ENCODE measurements at places on chromosomes 12 and 14.

GRCh38 chr12:92133171-92133570 lies 12.5 kb downstream of the BTG1 start:
- DNase-seq = no peak

DNA sequence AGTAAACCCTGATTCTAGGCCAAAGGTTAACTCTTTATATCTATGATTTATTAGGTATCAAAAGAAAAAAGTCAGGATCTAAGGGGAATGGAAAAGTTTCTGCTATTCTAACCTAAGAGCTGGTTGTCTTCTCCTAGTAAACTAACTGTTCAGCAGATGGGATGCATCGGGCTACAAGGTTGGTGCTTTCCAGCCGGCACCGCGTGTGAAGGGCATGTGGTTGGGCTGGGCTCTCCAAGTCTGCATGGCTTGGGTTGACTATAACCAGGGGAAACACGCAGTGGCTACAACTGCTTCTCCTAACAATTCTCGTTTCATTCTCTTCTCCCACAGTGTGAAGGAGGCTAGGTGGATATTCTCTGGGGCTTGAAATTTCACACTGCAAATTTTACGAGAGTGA lies 354.5 kb downstream of the APAF1 start:
- no peak for DNase-seq

DNA sequence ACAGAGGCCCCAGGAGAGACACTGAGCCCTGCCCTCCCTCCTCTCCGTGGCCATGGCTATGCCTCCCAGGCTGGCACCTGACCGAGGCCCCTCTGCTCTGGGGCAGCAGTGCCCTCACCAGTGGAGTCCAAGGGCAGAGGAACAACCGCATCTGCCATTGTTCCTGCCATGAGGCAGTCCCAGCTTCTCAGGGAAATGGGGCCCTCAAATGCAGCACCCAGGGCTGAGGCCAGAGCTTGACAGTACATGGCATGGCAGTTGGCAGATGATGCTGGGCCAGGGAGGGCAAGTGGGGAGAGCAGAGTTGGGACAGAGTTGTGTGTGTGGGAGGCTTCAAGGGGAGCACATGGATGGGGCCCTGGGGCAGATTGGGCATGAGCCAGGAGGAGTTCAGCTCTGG lies 21.1 kb upstream of the KRT77 start:
- no peak for DNase-seq

DNA sequence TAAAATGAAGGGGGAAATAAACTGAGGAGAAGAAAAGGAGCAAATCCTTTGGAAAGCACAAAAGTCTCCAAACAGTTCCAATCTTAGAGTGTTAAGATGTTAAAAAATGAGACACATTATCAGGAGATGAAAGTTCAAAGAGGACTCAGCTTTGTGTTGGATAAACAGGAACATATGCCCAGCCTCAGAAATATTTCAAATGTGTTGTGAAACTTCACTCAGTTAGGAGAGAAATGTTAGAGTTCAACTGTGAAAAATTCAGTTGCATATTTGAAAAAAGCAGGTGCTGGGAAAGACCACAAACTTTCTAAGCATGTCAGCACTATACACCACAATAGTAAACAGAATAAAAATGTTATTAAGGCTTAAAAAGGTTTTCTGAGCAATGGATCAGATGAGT lies 136.8 kb upstream of the PRKD1 start:
- no peak for DNase-seq

GRCh38 chr12:65603438-65604351 lies 220.6 kb upstream of the HMGA2 start:
- peak; percentile 87 for DNase-seq

DNA sequence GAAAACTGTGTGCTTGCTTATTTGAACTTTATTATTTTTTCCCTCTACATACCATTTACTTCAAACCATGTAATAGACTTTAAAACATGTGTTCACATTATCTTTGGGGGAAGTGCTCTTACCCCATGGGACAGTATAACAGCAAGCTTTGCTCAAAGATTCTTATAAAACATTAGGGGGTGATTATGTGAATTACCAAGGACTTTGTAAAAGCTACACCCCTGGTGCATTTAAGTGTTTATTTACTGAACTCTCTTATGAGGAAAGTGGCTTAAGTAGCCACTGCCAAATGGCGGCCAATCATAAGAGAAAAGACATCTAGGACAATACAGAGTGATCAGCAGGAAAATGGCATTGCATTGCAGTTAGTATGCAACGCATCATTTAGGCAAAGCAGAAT lies 70.3 kb downstream of the CAPZA3 start:
- DNase-seq = no peak
